ENCODE measurements at places on chromosomes 3 and 15. TPM values are rescaled to one million over a fixed set of nuclear protein-coding genes. Genes with fewer than 3 reads are reported as not detected.

Gene ATP2C1
- 52.7 TPM for total RNA-seq

Gene CCRL2
- total RNA-seq = 11.2 TPM

DNA sequence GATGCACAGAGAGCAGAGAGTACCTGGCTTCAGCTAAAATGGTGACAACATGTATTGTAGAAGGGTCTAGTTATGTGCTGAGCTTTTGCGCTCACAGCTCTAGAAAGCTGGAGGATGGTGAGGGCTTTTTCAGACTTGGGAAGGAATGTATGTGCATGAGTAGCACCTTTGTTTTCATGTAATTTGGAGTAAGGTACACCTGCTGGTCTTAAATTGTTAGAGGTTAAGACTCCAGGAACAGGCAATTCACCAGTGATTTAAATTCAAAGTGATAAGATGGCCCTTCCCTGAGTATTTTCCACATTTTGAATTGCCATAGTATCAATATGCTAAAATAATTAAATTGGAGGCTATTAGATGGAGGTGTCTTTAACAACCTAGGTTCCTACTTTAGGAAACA lies 436.4 kb upstream of the GOLIM4 start:
- H3K4me3 ChIP-seq = no peak overlapping the region
- no peaks in the 10 kb centered on the region for H3K36me3 ChIP-seq
- no peaks in the 10 kb centered on the region for H3K27me3 ChIP-seq
- no peak for DNase-seq

DNA sequence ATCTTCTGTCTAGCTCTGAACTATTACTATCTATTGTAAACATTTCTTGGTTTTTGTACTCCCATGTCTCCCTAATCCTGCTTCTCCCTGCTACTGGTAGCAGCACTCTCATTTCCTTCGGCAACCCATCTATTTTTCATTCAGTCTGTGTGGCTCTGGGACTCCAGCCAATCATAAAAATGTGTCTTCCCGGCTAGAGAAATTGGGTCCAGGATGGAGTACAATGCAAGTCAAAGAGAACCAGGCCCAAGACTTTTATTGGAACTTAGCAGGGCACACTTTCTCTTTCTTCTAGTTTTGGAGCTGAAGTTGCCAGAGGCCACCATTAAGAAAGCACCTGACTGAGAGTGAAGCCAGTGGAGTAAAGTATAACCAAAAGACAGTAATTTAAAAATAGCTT lies 22.8 kb upstream of the ARHGEF26 start:
- H3K36me3 ChIP-seq = no peaks in the 10 kb centered on the region
- H3K4me3 ChIP-seq = no peak overlapping the region
- no peak for DNase-seq
- H3K27me3 ChIP-seq = no peaks in the 10 kb centered on the region

DNA sequence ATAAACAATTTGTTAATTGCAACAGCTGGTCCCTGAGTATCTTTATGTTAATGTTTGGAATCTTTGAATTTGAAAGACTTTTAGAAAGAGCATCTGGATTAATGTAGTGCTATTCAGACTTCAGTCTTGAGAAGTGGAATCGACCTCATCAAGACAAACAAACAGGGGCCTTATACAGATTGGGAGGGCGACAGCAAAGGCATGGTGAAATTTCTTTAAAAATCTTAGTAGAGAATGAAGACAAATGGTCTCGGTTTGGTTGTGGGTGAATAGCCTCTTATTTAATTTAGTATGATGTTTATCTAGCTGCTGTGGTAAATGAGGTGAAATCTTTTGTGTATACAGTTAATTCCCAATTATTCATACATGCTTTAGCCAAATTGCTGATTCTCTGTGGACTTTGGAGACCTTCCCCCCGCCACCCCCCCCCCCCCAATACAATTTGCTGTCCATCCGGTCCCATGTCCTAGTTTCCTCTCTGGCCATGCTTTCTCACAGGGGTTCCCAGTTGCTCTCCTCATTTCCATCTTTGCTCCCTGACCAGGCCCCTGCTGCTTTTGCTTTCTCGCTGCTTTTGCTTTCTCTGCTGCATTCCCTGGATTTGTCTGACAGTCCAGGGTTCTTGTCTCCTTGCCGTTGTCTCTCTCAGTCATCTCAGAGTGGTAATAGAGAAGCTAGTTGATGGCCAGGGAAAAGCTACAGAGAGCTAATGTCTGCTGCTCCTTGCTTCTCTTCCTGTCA lies 135.3 kb downstream of the FNDC3B start:
- no peaks in the 10 kb centered on the region for H3K36me3 ChIP-seq
- no peaks in the 10 kb centered on the region for H3K4me1 ChIP-seq
- H3K27ac ChIP-seq = no peak overlapping the region
- DNase-seq = no peak
- no peaks in the 10 kb centered on the region for H3K27me3 ChIP-seq

GRCh38 chr3:188207941-188208515 lies 54.1 kb downstream of the LPP start:
- H3K27ac ChIP-seq = no peak overlapping the region
- H3K36me3 ChIP-seq = peaks cover 28% of the 10 kb centered on the region
- DNase-seq = no peak
- no peaks in the 10 kb centered on the region for H3K4me1 ChIP-seq

GRCh38 chr15:67130673-67131601 lies 65.5 kb downstream of the SMAD3 start:
- peaks cover 80% of the 10 kb centered on the region for H3K4me1 ChIP-seq
- H3K4me3 ChIP-seq = no peak overlapping the region
- peaks cover 20% of the 10 kb centered on the region for H3K36me3 ChIP-seq
- H3K27me3 ChIP-seq = no peaks in the 10 kb centered on the region

Measured in activated CD8-positive, alpha-beta T cell treated with anti-CD3 and anti-CD28 coated beads, Interleukin-2, amount 10 ng/mL, durations not matched to agents 7 days and 5 days (primary cell).